Ecto neural progenitor cell (in vitro differentiated cells): ENCODE measurements at places on chromosomes 6 and 20.

DNA sequence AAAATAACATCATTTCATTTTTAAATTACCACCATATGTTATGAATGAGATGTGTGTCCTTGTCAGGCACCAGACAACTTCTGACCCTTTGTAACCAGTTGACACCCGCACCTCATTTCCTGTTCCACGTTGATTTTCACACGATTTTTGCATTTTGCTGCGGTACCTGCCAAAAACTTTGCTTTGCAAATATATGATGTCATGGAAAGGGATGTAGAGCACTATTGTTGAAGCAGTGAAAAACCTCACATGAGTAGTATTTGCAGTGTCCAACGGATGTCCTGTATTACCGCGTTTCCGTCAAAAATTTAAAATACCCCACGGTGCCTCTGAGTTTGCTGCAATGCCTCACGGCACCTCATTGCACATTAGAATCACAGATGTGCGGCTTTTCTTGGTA, 115.6 kb downstream of the MTHFD1L start:
- no peak for DNase-seq

DNA sequence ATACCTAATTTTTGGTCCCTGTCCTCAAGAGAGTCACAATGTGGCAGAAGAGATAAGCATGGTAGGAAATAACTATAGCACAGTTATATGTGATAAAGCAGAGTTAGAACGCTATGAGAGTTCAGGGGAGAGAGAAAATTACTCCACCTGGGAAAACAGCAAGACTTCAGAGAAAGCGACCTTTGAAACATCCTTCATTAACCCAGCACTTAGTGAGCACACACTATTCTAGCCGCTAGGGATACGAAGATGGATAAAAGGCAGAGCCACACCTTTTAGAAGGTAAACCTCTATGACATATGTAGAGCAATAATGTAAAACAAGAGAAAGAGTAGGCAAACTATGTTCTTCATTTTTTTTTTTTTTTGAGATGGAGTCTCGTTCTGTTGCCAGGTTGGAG, 264.3 kb downstream of the PTPRK start:
- no peak for DNase-seq

DNA sequence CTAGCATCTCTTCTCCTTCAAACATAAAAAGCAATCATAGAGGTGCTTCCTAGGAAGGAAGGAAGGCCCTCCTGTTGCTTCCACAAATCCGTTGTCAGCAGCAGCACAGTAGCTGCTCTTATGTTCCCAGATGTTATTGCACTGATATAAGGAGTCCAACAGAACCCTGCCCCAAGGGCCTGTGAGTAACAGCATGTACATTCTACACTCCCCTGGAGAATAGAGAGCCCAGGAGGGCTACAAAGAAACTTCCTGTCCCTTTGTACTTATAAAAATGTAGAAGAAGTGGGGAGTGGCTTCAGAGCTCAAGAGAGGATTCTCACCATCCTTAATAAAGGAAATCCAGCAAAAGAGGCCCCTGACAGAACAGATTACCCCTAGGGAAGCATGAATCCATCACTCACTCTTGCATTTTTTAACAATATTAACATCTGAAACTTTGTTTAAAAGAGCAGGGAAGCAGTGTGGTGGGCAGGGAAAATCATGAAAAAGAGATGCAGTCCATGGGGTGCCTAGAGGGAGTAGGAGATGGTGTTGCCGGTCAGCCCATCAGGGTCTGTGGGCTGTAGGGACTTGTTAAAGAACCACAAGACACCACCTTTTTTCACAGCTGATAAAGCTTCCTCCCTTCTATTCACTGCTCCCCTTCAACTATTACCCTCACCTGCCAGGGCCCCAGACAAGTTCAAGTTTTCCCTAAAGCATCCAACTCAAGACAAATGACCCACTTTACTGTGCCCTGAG, 104.5 kb upstream of the ADGRF1 start:
- no peak for DNase-seq

DNA sequence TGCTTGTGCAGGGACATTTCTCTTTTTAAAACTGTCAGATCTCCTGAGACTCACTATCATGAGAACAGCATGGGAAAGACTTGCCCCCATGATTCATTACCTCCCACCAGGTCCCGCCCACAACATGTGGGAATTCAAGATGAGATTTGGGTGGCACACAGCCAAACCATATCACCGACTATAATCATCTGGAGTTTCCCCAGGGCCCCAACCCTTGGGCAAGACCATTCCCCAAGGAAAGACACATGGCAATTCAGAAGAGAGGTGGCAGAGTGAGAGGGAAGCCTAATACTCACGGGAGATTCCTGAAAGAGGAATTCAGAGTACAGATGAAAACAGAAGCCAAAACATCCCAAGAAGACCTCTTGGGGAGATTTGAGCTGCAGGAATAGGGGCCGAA, 291.0 kb upstream of the PLCB4 start:
- no peak for DNase-seq

- no peak for DNase-seq
These were observed 50.6 kb downstream of the LAMA4 start for GRCh38 chr6:112203577-112204349.

- DNase-seq = peak; percentile 32
These were observed 152.8 kb downstream of the GRM4 start for GRCh38 chr6:33993091-33993490.

- DNase-seq = no peak
These were observed 16.3 kb downstream of the GSTA3 start for GRCh38 chr6:52893221-52893620.

DNA sequence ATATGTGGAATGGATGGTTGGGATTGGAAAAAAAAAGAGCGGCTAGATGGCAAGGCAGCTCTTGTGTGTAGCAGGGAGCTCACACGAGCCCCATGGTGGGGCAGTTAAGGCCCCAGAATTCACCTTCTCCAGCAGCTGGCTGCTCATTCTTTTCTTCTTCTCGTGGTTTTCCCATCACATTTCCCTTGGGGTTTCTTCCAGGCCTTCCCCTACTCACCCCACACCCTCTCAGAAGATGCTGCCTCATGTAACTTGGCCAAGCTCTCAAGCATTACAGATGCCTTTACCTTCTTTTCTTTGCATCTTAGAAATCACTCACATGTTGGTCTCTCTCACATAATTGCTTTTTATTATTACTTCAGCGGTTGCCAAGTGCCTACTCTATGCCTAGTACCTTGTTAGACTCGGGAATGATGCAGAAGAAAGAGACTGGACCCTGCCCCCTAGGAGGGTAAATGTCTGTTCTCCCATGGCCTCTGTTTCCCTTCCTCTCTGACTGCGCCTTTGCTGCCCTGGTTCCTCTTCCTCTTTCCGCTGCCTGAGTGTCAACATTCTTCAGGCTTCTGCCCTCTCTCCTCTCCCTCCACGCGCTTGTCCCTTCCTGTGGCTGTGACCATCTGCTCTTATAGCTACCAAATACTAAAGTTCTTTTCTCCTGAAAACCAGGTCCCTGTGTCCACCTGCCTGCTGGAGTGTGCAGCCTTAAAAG, 28.6 kb downstream of the PPARD start:
- no peak for DNase-seq

GRCh38 chr6:35280903-35281302, 16.7 kb upstream of the DEF6 start:
- no peak for DNase-seq

- no peak for DNase-seq
These were observed 3.1 kb upstream of the ZNF831 start for GRCh38 chr20:59160389-59161115.

GRCh38 chr6:11196511-11197174, 35.8 kb downstream of the NEDD9 start:
- DNase-seq = no peak

- DNase-seq = no peak
These were observed 31.6 kb upstream of the HLA-G start for GRCh38 chr6:29796026-29796425.

- DNase-seq = no peak
These were observed 67.2 kb upstream of the SMLR1 start for GRCh38 chr6:130760006-130760405.

GRCh38 chr6:109853426-109853825, 124.7 kb upstream of the GPR6 start:
- DNase-seq = no peak

GRCh38 chr6:52074155-52074554, 13.3 kb downstream of the PKHD1 start:
- no peak for DNase-seq

DNA sequence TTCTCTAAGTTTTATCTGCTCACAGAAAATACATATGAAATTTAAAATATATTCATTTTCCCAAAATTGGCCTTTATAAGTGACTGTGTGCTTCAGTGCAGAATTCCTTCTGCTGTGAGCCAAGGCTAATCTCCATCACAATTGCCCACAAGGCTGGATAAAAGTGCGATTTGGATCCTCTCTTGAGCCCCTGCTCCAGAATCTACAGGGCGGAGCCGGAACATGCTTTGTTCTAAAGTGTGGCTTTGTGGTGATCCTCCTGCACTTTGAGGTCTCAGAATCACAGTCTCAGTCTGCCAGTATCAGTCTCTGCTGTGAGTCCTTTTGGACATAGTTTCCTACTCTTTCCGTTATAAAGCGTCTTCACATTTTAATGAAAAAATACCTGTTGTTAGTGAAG, 28.9 kb downstream of the SMOC2 start:
- no peak for DNase-seq

GRCh38 chr6:122702841-122703240, 76.7 kb upstream of the FABP7 start:
- no peak for DNase-seq

- no peak for DNase-seq
These were observed 43.4 kb downstream of the CPXM1 start for GRCh38 chr20:2757001-2757400.

DNA sequence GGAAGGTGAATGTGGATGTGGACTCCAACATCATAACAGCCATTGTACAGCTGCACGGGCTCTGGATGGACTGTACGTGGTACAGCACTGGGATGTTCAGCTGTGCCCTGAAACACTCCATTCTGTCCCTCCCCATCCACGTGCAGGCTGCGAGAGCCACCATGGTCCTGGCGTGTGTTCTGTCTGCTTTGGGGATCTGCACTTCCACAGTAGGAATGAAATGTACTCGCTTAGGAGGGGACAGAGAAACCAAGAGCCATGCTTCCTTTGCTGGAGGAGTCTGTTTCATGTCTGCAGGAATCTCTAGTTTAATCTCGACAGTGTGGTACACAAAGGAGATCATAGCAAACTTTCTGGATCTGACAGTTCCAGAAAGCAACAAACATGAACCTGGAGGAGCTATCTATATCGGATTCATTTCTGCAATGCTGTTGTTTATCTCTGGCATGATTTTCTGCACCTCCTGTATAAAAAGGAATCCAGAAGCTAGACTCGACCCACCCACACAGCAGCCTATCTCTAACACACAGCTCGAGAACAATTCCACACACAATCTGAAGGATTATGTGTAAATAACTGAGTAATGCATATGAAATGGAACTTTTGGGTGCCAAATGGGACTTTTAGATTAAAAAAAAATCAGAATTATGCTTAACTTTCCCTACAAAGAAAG, 12.1 kb downstream of the CLDN20 start:
- DNase-seq = no peak

DNA sequence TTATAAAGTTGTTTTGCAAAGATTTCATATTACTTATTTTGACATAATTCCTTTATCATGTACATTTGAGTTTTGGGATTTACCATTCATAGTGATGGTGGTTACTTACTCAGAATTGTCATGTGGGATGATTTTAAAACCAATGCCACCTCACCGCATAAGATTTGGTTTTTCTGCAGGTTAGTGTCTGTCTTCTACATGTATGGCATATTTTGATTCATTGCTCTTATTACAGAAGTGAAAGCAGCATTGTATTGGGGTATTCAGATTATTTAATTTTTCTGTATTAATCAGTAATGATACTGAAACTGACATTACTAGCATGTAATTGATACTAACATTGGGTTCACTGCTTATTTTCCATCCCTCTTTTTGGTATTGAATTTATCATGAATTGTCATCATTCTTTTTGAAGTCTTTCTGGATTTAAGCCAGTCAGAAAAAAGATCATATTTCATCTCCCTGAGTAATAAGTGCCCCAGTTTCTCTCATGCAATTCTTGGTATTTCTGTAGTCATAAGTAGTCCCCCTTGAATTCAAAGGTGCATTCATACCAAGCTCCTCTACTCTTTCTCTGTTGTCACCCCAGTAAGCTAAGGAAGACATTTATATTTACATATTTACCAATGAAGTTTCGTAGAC, 176.6 kb downstream of the BCKDHB start:
- DNase-seq = no peak

DNA sequence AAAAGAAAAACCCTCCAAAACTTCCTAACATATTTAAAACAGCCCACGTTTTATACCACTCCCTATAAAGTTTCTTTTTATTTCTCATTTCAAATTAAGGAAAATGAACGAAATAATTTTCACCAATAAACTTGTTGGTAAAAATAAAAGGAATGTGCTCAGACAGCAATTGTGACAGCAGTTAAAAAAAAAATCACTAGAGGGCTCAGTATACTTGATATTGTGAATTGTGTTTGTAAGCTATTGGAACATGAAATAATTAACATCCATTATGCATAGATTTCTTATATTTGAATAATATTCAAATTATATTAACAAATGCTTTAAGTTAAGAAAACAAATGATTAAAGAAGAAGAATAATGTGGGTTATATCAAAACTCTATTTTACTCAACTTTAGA, 105.5 kb downstream of the ASCC3 start:
- DNase-seq = no peak
